Activated CD4-positive, alpha-beta T cell treated with anti-CD3 and anti-CD28 coated beads for 36 hours (primary cell): ENCODE measurements at places on chromosomes 2 and 18.
A peak's percentile ranks its signal among the peaks of the same experiment; 100 is the strongest.

GRCh38 chr2:18325118-18325517, 235.3 kb downstream of the RDH14 start:
- DNase-seq = no peak

DNA sequence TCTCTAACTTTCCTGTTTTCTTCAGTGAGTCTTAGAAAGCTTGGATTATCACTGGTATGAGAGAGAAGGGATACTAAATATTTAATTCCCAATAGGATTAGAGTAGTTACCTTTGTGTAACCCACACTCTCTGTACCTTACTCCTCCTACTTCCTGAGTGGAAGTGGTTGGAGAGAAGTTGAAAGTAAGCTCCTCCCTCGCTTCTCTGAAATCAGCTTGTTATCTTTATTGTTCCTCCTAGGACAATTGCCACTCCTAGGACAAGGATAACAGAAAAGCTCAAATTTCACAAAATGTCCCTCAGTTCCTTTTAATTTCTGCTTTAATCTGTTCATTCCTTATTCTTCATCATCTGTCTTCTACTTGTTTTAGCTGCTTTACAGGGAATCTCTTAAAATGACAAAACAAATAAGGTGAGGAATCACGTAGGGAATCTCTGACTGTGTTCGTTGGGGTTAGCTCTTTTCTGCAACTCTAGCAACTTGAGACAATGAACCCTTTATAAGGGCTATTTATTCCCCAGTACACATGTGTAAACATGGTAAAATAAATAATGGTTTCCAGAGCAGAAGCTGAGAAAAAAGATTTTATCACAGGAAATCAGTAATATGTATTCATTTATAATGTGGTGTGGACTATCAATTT, 8.6 kb downstream of the ITPRID2 start:
- DNase-seq = no peak

DNA sequence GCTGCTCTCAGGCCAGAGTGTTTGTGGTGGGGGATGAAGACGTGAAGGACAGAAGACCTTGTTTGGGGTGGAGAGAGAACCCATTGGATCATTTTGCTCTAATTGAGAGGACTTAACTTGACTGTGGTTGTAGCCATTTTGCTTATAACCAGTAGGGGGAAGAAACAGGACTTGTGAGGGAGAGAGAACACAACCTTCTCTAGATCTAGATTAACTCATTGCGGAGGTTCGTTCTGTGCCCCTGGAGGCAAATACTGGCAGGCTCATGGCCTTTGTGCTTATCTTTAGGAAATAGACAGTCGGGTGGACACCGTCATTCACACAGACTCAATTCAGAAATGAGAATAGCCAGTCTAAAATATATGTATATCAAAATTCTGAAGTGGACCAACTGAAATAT, 147.0 kb upstream of the LHCGR start:
- no peak for DNase-seq

- DNase-seq = no peak
Measured at GRCh38 chr18:54235871-54236270, 11.4 kb upstream of the MBD2 start.

GRCh38 chr18:12769136-12769535, 66.3 kb downstream of the PSMG2 start:
- DNase-seq = no peak

GRCh38 chr2:121191191-121192170, 93.5 kb downstream of the TFCP2L1 start:
- DNase-seq = no peak

GRCh38 chr2:211454679-211455078, 898.3 kb downstream of the CPS1 start:
- no peak for DNase-seq

- no peak for DNase-seq
Measured at GRCh38 chr2:226932443-226932842, 96.6 kb downstream of the RHBDD1 start.

DNA sequence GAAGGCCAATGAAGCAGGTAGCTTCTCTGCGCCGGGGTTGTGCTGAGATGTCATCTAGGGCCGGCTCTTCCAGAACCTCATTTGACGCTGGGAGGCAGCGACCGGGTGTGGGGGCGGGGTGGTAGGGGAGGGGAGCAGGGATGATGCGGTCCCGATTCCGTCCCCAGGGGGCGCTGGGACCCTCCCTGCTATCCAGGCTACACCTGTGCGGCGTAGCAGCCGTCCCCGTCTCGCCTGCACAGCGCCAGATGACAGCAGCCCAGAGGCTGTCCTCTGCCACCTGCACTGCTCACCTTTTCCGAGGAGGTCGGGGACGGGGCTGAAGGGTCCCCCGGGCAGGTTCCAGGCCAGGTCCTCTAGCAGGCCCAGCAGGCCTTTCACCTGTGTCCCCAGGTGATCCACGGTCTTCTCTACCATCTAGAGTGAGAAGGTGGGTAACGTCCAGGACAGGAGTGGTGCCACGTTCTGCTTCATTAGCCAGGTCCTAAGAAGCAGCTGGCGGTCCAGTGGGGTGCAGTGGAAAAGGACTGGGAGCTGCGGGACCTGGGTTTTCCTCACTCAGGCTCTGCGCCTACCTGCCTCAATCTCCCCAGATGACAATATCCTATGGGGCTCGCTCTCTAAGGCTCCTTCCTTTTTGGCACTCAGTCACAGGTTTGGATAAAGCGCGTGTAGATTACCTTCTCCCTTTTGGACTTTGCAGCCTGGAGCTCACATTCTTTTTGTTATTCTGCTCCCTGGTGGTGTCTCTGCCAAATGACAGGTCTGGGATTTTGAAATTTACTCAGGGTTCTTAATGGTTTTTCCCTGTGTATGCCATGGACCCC, 56.0 kb upstream of the RAB6C start:
- DNase-seq = peak; percentile 61

GRCh38 chr2:38075507-38076151, at the start of gene CYP1B1:
Gene CYP1B1 (minus strand): TSS chr2:38076151. CDS start chr2:38075388, 763 bp downstream.
- DNase-seq = peak; percentile 25

DNA sequence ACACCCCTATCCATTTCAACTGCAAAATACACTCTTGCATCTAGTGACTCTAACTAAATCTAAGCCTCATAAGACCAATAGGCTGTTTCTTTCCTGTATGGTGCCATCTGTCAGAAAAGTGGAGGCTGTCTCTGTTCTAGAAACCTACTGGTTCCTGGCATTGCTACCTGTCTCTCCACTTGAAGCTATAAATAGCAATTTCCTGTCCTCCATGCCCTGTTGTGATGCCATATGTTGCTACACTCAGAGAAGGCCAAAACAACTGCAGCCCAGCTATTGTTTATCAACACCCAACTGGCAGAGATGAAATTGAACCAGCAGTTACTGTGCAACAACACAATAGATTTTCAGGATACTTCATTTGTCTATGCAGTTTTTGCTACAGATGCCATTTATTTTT, 1355.1 kb upstream of the SLC39A10 start:
- DNase-seq = no peak

GRCh38 chr2:235082578-235083338, 130.9 kb downstream of the SH3BP4 start:
- DNase-seq = no peak

GRCh38 chr2:231720987-231721966, 13.0 kb downstream of the PTMA start:
- DNase-seq = no peak

DNA sequence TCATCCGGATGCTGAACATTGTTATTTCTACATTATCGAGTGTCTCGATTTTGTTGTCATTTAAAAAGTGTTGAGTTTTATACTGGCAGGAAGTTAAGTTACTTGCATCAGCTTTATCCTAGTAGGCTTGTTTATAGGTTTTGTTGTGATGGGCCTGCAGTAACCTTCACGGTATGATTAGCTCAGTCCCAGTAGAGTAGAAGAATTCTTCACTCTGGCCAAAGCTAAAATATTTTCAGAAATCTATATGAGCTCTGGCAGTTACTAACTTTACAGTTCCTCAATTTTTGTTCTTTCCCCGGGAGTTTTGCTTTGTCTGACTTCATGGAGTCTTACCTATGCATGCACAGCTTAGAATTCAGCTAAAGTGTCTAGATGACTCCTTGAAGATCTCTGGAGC, 294.9 kb downstream of the NAPG start:
- no peak for DNase-seq

GRCh38 chr2:180579388-180579787, 401.0 kb upstream of the UBE2E3 start:
- no peak for DNase-seq

GRCh38 chr2:230924470-230925341, at the start of gene GPR55:
Gene GPR55 (minus strand): TSS chr2:230925242. CDS start chr2:230910962, 14,280 bp downstream.
- DNase-seq = peak; percentile 90

DNA sequence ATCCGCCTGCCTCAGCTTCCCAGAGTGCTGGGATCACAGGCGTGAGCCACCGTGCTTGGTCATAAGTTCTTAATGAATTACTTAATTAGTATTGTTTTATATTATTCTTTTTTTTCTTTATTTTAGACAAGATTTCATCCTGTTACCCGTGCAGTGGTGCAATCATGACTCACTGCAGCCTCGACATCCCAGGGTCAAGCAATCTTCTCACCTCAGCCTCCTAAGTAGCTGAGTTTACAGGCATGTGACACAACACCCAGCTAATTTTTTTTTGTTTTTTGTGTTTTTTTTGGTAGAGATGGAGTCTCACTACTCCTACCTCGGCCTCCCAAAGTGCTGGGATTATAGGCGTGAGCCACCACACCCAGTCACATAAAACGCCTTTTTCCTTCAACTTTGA, 17.3 kb downstream of the C2orf42 start:
- DNase-seq = no peak

- DNase-seq = no peak
Measured at GRCh38 chr2:17821080-17821479, 4.8 kb downstream of the MSGN1 start.
